Mesenchymal stem cell (in vitro differentiated cells and primary cell): ENCODE measurements at places on chromosomes 7 and 10.

DNA sequence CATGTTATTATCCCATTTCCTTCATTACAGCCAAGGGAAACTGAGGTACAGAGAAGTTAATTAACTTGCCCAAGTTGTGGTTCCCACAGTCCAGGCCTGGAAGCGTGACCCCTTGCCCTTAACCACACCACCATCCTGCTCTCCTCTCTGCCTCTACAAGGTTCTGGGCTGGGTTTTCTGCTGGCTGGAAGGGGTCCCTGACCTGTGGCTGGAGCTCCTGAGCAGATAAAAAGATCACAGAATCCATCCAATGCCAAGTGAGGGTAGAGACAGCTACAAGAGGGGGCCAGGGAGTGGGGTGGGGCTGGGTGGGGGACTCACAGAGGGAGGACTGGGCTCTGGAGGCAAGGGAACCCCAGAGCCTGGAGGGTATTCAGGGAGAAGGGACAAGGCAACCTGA is 9.7 kb downstream of the ASB10 start:
- H3K27ac ChIP-seq, result no peak overlapping the region
- no peak for DNase-seq
- no peaks in the 10 kb centered on the region for H3K4me1 ChIP-seq
- H3K4me3 ChIP-seq, result no peak overlapping the region

DNA sequence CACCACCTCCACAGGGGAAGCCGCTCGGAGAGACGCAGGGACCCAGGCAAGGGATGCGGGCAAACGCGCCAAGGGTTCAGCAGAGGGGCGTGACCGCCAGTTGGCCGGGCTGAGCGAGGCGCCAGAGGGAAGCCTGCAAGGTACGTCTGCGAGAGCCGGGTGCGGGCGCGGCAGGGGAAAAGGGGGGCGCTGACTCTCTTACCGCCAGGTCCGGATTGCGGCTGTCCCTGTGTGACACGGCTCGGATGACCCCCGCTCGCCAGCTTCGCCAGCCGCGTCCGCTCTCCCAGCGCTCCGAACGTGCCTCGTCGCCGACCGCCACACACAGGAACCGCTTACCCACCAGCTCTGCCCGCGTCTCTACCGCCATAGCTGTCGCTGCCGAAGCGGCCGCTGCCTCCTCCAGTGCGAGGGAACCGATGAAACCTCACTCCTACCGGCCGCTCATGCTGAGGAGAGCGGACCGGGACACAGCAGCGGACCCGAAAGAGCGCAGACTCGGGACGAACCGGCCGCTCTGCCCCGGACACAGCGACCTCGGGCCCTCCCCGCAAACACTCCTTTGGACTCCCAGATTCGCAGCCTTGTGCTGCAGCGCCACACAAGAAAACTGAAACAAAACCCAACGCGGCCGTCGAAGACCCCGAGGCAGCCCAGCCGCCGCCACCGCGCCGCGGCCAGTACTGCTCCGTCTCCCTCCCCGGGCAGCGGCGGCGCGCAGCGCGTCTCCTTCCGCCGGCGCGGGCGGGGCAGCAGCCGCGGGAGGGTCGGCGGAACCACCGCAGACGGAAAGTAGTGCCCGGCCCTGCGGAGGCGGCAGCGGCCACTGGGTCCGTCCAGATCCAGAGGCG is at the start of gene JMJD1C:
TSS of gene JMJD1C (minus strand) at position 685 of the 851 bp plus-strand sequence. CDS start at position 370, 315 bp downstream.
- peak; percentile 88 for DNase-seq
- H3K4me1 ChIP-seq, result no peaks in the 10 kb centered on the region
- no peaks in the 10 kb centered on the region for H3K36me3 ChIP-seq
- H3K27me3 ChIP-seq, result no peaks in the 10 kb centered on the region
- peak within 1 kb of the TSS; percentile 81 for H3K27ac ChIP-seq
- peak within 1 kb of the TSS; percentile 94 for H3K4me3 ChIP-seq

- DNase-seq, result no peak
- no peaks in the 10 kb centered on the region for H3K4me1 ChIP-seq
- peaks cover 3% of the 10 kb centered on the region for H3K36me3 ChIP-seq
- no peak overlapping the region for H3K27ac ChIP-seq
- H3K27me3 ChIP-seq, result no peaks in the 10 kb centered on the region
Observed at GRCh38 chr7:135441791-135442190, 68.1 kb downstream of the CNOT4 start.

GRCh38 chr10:43012578-43012977 is 64.3 kb upstream of the RET start:
- H3K4me1 ChIP-seq, result no peaks in the 10 kb centered on the region
- H3K36me3 ChIP-seq, result no peaks in the 10 kb centered on the region
- no peak overlapping the region for H3K27ac ChIP-seq

- no peaks in the 10 kb centered on the region for H3K4me1 ChIP-seq
- no peaks in the 10 kb centered on the region for H3K27me3 ChIP-seq
- no peaks in the 10 kb centered on the region for H3K36me3 ChIP-seq
Observed at GRCh38 chr7:51702673-51703072, 386.1 kb upstream of the COBL start.

DNA sequence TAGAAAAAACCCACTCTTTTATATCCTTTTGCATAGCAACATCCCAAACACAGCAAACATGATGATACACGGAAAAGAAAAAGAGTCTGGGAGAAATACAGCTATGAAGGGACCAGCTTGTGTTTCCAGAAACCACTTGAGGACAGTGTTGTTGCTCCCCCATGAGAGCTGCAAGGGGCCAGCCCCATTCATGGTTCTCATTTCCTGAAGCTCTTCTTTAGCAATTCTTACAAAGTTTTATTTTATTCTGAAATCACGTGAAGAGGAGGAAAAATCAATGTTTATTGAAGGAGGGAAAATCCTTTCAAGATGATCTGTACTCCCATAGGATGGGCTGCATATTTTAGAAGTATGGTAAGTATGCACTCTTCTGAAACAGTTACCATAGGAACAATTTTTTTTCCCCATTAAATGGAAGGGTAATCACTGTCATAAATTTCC is 17.5 kb upstream of the PRTFDC1 start:
- no peaks in the 10 kb centered on the region for H3K27me3 ChIP-seq
- no peak for DNase-seq
- H3K4me1 ChIP-seq, result no peaks in the 10 kb centered on the region
- H3K4me3 ChIP-seq, result no peak overlapping the region
- H3K27ac ChIP-seq, result no peak overlapping the region

- no peak overlapping the region for H3K27ac ChIP-seq
- DNase-seq, result no peak
- no peaks in the 10 kb centered on the region for H3K27me3 ChIP-seq
- H3K4me1 ChIP-seq, result peaks cover 14% of the 10 kb centered on the region
- H3K36me3 ChIP-seq, result peaks cover 35% of the 10 kb centered on the region
- peak overlapping the region; percentile 96 for H3K4me3 ChIP-seq
Observed at GRCh38 chr7:2357571-2357970, 2.9 kb downstream of the EIF3B start.

DNA sequence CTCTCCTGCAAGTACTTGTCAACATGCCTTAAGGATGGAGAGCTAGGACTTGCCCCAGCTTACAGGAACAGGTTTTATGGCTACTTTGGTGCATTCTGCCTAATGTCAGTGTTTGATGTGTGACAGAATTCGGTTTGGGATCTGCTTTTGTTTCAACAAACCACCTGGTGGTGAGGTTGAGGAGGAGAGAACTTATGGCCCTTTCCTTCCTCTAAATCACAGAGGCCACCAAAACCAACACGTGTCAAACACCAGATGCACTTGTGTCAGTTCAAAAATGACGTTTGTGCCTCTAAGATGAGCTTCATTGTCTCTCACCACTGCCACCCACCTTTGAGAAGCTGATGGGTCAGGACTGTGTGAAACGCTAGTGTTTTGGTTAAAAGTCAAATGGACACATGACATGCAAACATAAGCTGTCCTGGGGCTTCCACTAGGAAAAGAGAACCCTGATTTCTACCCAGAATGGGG is 83.9 kb downstream of the OSBPL3 start:
- no peak for DNase-seq
- H3K27me3 ChIP-seq, result no peaks in the 10 kb centered on the region
- H3K4me1 ChIP-seq, result peaks cover 2% of the 10 kb centered on the region
- H3K36me3 ChIP-seq, result peaks cover 12% of the 10 kb centered on the region
